Right lung (tissue), 10 donors: ENCODE measurements at places on chromosomes 13 and 19. TPM values are rescaled to one million over a fixed set of nuclear protein-coding genes. Genes with fewer than 3 reads are reported as not detected.
A peak's percentile ranks its signal among the peaks of the same experiment; 100 is the strongest.

GRCh38 chr13:50613356-50613831, 230.1 kb downstream of the DLEU7 start:
- no peak for DNase-seq

DNA sequence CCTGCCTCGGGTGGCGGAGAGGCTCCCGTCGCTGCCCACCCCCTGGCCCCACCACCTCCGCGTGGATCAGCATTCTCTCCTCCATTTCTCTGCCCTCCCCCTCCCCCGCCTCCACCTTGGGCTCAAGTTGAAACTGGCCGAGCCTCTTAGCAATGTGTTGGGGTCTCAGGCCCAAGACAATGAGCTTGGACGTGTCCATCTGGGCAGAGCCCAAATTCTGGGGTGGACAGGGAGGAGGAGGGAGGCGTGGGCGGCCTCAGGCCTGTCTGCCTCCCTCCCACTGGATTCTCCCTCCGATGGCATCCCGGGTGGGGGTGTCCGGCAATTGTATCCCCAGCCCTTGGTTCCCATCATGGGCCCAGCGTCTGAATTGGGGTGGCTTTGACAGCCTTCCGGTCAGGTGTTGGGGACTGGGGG, 1.2 kb downstream of the CELF5 start:
- DNase-seq = no peak

GRCh38 chr19:42422092-42422900, 4.9 kb downstream of the LIPE start:
- no peak for DNase-seq

Gene MEDAG
- 4.3 TPM for polyA plus RNA-seq

Gene TPGS1
- 15.5 TPM for polyA plus RNA-seq

DNA sequence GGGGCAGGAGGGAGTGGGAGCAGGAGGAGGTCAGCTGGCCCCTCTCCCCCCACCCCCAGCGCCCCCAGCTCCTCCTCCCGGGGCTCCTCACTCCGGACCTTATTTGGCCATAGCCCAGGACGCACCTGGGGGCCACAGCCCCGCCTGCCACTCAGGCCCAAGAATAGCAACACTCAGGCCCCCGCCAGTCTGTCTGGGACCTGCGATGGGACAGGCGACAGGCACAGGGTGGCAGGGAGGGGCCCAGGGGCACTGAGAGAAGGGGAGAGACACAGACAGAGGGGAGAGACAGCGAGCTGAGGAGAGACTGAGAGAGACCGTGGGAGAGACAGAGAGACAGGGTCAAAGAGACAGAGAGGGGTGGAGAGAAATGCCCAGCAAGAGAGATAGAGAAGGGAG, 10.2 kb downstream of the JOSD2 start:
- DNase-seq = no peak

DNA sequence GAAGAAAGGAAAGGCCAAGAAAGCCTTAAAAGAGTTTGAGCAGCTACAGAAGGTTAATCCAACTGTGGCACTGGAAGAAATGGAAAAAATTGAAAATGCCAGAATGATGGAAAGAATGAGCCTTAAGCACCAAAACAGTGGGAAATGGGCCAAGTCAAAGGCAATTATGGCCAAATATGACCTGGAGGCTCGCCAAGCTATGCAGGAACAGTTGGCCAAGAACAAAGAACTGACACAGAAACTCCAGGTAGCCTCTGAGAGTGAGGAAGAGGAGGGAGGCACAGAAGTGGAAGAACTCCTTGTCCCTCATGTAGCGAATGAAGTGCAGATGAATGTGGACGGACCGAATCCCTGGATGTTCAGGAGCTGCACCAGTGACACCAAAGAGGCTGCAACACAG, 5.1 kb downstream of the UTP14C start:
- no peak for DNase-seq

DNA sequence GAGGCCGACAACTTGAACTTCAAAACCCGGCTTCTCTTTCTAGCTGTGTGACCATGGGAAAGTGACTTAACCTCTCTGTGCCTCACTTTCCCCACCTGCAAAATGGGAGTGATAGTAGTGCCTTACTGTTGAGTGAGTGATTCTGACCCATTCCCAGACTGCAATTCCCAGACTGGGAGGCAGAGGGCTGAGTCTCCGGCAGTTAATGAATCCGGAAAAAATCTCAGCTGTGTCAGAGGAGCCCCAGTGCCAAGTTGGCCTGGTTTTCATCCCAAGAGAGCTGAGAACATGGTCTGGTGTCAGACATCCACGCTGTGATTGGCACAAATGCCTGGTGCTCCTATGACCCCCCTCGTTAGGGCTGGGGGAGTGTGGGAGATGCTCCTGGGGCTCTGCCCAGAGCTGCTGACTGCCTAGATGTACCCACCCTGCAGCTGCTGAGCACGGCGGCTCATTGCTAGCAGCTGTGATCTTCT, 50.0 kb downstream of the PIN1 start:
- peak; percentile 43 for DNase-seq

GRCh38 chr19:49348305-49349189, 13.3 kb downstream of the CD37 start:
- DNase-seq = no peak

GRCh38 chr13:28528848-28529247, 33.9 kb upstream of the FLT1 start:
- no peak for DNase-seq

- DNase-seq = no peak
Observed at GRCh38 chr13:40161931-40162330, 504.5 kb downstream of the FOXO1 start.

- DNase-seq = no peak
Observed at GRCh38 chr13:42735010-42735409, 46.4 kb upstream of the FAM216B start.

GRCh38 chr13:81224209-81224833, 883.4 kb upstream of the SPRY2 start:
- DNase-seq = no peak

Gene KLF16
- polyA plus RNA-seq = 5.4 TPM

GRCh38 chr19:15812060-15812722, 3.3 kb downstream of the OR10H1 start:
- no peak for DNase-seq

GRCh38 chr19:16615808-16616207, 12.2 kb downstream of the MED26 start:
- DNase-seq = no peak

- DNase-seq = peak; percentile 64
Observed at GRCh38 chr19:35279985-35280821, 2.1 kb upstream of the HAMP start.

Gene TEX26
- 3.3 TPM for polyA plus RNA-seq

Gene ZNF536
- polyA plus RNA-seq = 4.7 TPM

GRCh38 chr13:35143123-35143522, 201.1 kb downstream of the NBEA start:
- no peak for DNase-seq

- DNase-seq = no peak
Observed at GRCh38 chr19:4298810-4299550, 3.2 kb downstream of the TMIGD2 start.

GRCh38 chr13:31706105-31706504, 33.2 kb upstream of the RXFP2 start:
- DNase-seq = no peak

Gene CTXN1
- polyA plus RNA-seq = 5.0 TPM

Gene SYNE4
- 9.9 TPM for polyA plus RNA-seq

Gene PCDH17
- 18.8 TPM for polyA plus RNA-seq
